ENCODE measurements at places on chromosomes 5 and 9.

GRCh38 chr9:83304686-83305085 lies 233.5 kb downstream of the FRMD3 start:
- no peak for DNase-seq

DNA sequence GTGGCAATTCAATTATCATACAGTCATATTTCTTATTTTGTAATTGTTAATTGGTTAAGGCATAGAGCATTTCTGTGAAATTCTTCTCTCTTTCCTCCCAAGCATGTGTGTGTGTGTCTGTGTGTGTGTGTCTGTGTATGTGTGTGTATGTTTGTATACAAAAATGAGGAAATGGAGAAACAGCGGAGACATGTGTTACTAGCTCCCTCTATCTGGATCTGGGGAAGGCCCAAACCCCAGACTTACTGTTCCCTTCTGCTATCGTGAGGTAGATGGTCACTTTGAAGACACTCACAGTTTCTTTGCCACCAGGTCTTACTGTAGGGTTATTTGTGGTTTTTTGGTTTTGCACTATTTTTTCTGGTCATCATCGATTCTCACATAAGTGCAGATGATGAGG lies 11.4 kb upstream of the C5orf63 start:
- no peak for DNase-seq

GRCh38 chr5:176481711-176482110 lies 33.5 kb downstream of the FAF2 start:
- no peak for DNase-seq

- DNase-seq: no peak
Measured at GRCh38 chr5:129803403-129803802, 55.5 kb downstream of the MINAR2 start.

GRCh38 chr5:132665574-132666080 lies 7.7 kb downstream of the IL13 start:
- no peak for DNase-seq

- no peak for DNase-seq
Measured at GRCh38 chr9:25003686-25004085, 458.0 kb upstream of the IZUMO3 start.

DNA sequence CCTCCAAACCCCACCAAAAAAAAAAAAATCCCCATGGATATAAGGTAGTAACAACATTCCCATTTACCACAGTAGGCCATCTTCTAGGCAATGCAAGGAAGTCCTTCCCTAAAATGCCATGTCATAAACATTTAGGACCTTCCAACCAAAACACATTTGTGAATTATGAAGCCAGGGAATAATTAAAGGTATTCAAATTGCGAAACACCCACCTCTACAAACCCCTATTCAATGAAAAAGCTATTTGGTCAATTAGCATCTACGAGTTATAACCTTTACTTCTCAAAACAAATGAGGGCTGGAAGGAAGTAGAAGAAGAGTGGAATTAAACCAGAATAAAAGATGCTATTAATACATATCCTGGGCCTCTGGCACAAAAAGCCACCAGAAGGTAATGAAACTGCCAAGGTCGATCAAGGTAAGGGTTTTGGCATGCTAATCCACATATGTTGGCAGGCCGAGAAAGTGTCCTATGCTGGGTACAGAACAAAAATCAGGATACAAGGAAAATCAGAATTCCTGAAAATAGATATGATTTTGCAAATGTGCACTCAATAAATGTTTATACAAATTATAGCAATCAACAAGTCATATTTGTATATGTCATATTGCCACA lies 47.7 kb downstream of the MTMR12 start:
- no peak for DNase-seq

GRCh38 chr5:178323961-178324360 lies 91.4 kb upstream of the PHYKPL start:
- DNase-seq: no peak

DNA sequence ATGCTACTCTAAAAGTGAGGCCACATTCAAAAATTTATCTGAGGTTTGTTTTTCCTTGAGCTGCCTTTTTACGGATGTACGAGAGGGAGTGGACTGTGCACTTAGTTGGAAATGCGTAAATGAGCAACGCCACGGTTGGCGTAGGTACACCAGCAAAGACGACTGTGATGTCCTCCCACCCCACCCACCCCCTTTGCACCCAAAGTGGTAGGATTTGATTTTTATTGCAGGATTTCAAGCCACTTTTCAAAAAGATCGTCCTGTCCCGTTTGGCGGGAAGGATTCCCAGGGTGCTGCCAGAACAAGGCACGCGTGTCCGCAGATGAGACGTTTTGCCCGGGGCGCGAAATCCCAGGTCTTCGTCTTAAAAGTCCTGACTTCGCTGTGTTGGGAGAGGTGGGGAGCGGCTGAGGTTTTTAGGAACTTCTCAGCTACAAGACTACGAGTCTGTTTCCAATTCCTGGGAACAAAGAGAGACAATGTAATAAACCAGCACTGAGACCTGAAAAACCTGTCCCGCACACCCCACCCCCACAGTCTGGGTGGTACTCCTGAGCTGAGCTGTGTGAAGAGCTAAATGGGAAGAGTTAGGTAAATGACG lies 1.0 kb upstream of the TLE1 start:
- DNase-seq: no peak

DNA sequence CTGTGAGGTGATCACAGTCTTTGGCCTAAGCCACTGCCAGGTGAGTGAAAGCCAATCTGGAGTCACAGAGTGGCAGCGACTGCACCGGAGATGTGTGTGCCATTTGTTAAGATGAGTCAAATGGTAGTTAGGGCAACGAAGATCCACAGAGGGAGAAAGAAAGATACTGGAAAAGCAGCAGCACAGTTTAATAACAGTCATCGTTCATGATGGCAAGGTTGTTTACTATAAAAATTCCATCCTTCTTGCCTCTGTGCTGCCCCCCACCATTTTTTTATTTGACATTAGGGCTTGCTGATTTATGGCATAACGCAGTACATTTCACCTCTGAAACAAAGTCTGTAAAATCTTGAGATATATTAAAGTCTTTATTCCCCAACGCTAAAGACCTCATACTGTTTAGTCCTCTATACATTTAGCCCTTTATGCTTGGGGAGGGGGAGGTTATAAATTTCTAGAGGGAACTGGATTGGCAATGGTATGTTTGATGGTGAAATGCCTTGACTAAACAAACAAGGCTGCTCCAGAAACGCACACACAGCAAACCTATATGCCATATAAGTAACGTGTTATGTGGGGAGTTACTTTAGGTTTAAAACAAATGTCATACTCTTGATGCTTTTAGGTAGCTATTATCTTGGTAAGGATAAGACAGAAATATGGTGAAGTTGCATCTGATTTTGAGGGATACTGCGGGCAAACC lies 55.8 kb upstream of the ABL1 start:
- DNase-seq: no peak

GRCh38 chr9:95574866-95575553 lies 58.2 kb upstream of the PTCH1 start:
- no peak for DNase-seq

DNA sequence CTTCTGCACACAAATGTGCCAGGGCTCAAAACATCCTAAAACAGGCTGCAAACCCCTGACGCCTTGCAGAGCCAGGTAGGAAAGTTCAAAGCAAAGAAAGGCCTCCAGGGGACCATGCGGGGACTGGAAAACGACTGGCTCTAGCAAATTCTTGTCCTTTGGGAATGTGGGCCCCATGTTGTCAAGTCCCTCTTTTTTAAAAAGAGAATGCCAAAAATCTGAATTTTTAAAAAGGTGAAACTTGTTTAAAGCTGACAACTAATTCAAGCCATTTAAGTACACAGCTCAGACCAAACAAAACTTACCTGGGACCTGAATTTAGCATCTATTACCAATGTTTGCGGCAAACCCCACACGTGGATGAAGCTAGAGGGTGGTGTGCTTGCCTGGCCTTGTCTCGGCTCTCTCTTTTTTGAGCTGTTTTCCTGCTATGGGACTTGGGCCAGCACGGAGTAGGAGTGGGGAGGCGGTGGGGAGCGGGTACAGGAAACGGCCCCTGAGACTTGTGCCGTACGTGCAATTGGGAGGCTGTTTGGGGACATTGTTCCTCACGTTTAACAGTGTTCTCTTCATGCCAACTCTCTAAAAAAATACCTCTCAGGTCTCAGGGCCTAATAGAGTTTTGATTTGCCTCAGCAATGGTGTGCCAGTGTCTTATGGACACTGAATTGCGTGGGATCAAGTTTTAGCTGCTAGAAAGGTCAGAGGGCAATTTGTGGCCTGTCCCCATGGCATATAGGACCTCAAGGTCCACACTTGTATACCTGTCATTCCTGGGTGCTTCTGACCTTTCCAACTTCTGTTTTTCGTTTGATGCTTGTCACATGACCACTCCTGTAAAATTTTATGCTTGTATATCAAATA lies 15.1 kb upstream of the PHF19 start:
- peak; percentile 43 for DNase-seq

DNA sequence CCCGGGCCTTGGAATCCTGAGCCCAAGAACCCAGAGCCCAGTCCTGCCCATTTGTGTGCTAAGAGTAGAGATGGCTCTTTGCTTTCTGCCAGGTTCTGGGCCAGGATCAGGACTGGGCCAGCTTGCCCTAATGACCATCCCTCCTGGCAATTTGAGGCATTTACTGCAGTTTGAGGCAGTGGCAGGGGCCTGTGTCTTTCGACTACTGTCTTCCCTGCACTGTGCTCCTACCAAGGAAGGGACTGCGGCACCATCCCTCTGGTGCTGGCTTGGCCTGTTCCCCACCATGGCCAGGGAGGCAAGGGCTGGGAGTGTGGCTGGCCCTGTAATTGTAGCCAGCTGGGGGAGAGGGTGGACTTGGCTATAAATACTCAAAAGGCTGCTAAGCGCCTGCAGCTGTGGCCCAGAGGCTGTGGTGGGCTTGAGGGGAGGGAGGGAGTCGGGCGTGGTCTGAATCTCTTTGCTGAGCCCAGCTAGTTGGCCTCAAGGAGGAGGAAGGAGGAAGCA lies 4.6 kb downstream of the ENHO start:
- no peak for DNase-seq

DNA sequence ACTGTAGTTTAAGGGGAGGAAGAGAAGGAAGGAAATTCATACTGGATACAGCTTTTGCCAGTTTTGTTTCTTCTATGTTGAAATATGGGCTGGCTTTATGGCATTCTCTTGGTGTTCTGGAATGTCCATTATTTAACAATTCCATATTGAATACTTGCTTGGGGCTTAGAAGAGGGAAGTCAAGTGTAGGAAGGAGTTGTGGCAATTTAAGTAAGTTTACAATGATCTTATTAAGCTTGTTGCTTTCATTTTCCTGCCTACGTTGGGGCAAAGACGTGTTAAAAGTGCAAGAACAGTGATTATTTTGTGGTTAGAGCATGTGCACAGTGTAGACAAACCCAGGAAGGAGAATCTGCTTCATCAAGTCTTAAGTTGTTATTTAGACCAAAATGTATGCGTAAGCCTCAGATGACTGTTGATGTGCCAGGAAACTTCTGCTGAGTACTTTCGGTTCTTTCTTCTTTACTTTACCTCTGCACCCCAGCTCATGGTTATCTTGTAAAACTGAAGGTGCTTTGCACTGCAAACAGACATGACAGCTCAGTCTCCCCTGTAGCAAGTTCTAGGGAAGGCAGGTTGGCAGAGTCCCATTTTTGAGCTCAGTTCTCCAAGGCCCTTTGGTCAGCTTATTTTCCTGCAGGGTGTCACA lies 75.8 kb downstream of the F2RL2 start:
- peak; percentile 77 for DNase-seq

GRCh38 chr5:126335886-126336285 lies 87.3 kb upstream of the GRAMD2B start:
- no peak for DNase-seq

GRCh38 chr9:135296735-135297455 lies 182.7 kb upstream of the PPP1R26 start:
- no peak for DNase-seq

DNA sequence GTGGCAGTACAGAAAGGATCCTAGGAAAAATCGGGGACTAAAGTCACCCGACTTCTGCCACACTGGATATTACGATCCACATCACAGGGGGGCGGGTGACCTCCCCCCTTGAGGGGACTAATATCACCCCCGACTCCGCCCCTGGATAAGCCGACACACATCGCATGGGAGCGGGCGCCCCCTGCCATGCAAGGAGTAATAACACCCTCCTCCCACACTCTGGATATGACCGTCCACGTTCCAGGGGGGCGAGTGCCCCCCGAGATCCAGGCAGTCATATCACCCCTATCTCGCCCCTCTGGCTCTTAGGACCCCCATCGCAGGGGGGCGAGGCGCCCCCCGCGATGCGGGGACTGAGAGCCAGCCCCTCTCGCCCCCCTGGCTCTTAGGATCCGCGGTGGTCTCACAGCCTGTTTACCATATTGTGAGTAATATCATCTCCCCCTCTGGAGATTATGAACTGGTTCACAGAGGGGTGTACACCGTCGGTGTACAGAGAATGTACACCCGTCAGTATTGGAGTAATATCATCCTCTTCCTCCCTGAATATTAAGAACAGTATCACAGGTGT lies 423.0 kb downstream of the DIRAS2 start:
- peak; percentile 26 for DNase-seq

DNA sequence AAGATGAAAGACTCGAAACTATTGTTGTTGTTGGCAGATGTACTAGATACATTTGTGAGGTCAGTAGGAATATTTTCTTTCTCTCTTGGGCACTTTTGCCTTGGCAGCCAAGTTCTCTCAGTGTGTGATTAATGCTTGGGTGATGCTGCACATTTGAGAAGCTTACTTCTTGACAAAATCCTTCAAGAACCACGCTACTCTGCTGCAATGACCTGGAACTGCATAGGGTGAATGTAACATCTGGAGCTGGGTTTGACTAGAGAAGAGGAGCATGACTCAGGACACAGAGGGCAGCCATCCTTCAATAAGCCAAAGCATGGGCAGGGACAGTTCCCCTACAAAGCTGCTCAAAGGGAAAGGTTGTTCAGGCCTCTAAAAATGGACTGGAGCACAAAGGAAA lies 75.5 kb upstream of the PUM3 start:
- DNase-seq: no peak

DNA sequence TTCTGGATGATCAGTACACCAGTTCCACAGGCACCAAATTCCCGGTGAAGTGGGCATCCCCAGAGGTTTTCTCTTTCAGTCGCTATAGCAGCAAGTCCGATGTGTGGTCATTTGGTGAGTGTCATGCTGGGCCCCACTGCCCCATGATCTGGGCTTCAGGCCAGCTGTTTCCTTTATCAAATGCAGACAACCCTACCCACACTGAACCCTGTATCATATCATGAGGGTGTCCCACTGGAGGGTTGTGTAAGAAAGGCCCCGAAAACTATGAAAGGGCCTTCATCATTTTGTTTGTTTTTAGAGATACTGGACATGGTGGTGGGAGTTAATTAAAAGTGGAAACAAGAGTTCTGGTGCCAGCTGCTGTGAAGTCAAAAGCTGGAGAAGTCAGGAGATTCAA lies 20.0 kb upstream of the CYFIP2 start:
- no peak for DNase-seq

DNA sequence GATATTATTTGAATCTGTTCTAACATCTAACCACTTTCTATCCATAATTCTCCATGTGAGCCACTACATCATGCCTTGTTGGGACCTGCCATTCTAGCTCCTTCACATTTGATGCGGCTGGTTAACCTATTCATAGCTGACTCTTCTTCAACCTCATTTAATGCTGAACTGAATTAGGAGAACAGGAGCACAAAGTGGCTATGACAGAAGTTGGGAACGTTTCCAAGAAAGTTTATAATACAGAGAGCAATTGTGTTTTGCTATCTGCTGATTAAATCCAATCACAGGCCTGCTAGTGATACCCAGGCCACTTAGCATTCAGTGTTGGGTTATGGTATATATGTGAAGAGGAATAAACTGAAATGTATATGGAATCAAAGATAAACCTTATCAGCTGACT lies 440.3 kb downstream of the PTPRD start:
- DNase-seq: no peak
